Glutamatergic neuron (in vitro differentiated cells): ENCODE measurements at places on chromosomes 3 and 15. TPM values are rescaled to one million over a fixed set of nuclear protein-coding genes. Genes with fewer than 3 reads are reported as not detected.
A peak's percentile ranks its signal among the peaks of the same experiment; 100 is the strongest.

GRCh38 chr15:36644191-36644896 lies 64.9 kb downstream of the CDIN1 start:
- no peak for DNase-seq
- peaks cover 5% of the 10 kb centered on the region for H3K4me1 ChIP-seq
- no peaks in the 10 kb centered on the region for H3K36me3 ChIP-seq

GRCh38 chr3:4061783-4062360 lies 241.3 kb upstream of the SETMAR start:
- H3K4me1 ChIP-seq: no peaks in the 10 kb centered on the region
- H3K36me3 ChIP-seq: no peaks in the 10 kb centered on the region
- peaks cover 2% of the 10 kb centered on the region for H3K27me3 ChIP-seq
- no peak for DNase-seq
- H3K27ac ChIP-seq: no peak overlapping the region

GRCh38 chr3:23811185-23811527 lies 5.4 kb downstream of the UBE2E1 start:
- peaks cover 8% of the 10 kb centered on the region for H3K27me3 ChIP-seq
- peak overlapping the region; percentile 93 for H3K4me3 ChIP-seq
- H3K27ac ChIP-seq: peak overlapping the region; percentile 81
- H3K36me3 ChIP-seq: peaks cover 5% of the 10 kb centered on the region
- peaks cover 18% of the 10 kb centered on the region for H3K4me1 ChIP-seq
- DNase-seq: no peak

GRCh38 chr3:47362701-47363100 lies 18.1 kb upstream of the PTPN23 start:
- H3K4me1 ChIP-seq: no peaks in the 10 kb centered on the region
- peaks cover 9% of the 10 kb centered on the region for H3K36me3 ChIP-seq

GRCh38 chr15:49154799-49155109 lies 645 bp downstream of the COPS2 start:
- H3K4me1 ChIP-seq: peaks cover 13% of the 10 kb centered on the region
- DNase-seq: no peak
- peak overlapping the region; percentile 97 for H3K4me3 ChIP-seq
- peak overlapping the region; percentile 97 for H3K27ac ChIP-seq

- no peak overlapping the region for H3K4me3 ChIP-seq
- H3K27ac ChIP-seq: no peak overlapping the region
- H3K36me3 ChIP-seq: no peaks in the 10 kb centered on the region
These were observed 68.2 kb upstream of the GSK3B start for GRCh38 chr3:120162400-120162799.

DNA sequence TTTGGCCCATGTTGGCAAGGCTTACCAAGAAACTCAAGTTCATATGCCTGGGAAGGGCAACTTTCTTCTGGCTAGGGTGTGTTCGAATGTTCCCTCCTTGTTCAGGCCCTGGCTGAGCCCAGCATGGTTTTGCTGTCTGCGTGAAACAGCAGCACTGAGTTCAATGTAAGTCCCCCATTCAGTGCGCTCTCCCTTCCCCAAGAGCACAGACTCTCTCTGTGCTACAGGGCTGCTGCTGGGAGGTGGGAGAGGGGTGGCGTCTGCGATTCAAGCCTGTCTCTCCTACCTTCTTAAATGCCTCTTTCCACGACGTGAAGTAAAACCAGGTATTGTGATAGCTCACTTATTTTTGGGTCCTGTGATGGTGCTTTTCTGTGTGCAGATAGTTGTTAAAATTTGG lies 289.3 kb upstream of the GOLIM4 start:
- DNase-seq: no peak
- peaks cover 4% of the 10 kb centered on the region for H3K27me3 ChIP-seq
- peaks cover 6% of the 10 kb centered on the region for H3K4me1 ChIP-seq
- H3K4me3 ChIP-seq: no peak overlapping the region
- H3K27ac ChIP-seq: no peak overlapping the region

- peaks cover 6% of the 10 kb centered on the region for H3K27me3 ChIP-seq
- H3K4me1 ChIP-seq: peaks cover 43% of the 10 kb centered on the region
- H3K36me3 ChIP-seq: no peaks in the 10 kb centered on the region
These were observed 37.2 kb downstream of the MGLL start for GRCh38 chr3:127784865-127785710.

- H3K36me3 ChIP-seq: no peaks in the 10 kb centered on the region
- H3K27ac ChIP-seq: no peak overlapping the region
- H3K4me3 ChIP-seq: no peak overlapping the region
- DNase-seq: no peak
These were observed 60.5 kb downstream of the COL8A1 start for GRCh38 chr3:99698932-99699331.

DNA sequence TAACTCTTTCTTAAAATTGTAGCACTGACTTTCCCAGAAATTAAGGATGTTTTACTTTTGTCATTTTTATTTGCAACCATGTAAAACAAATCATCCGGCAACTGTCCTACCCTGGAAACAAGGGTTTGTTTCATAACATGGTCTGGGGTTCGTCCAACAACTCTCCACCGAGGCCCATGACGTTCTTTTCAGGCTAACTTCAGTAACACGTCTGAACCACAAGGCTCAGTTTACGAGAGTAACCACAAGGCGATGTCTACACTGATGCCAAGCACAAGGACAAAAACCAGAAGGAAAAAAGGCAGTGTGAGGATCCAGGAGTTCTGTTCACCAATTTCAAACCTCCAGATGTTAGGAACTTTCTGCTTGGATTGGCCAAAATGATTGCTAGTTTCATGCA lies 546.1 kb downstream of the NTRK3 start:
- DNase-seq: no peak
- peaks cover 15% of the 10 kb centered on the region for H3K4me1 ChIP-seq
- no peaks in the 10 kb centered on the region for H3K27me3 ChIP-seq
- H3K4me3 ChIP-seq: no peak overlapping the region
- H3K27ac ChIP-seq: no peak overlapping the region

GRCh38 chr3:126816986-126817777 lies 113.1 kb downstream of the CHCHD6 start:
- H3K4me1 ChIP-seq: peaks cover 23% of the 10 kb centered on the region
- H3K36me3 ChIP-seq: peaks cover 6% of the 10 kb centered on the region
- no peak for DNase-seq
- H3K4me3 ChIP-seq: no peak overlapping the region
- no peak overlapping the region for H3K27ac ChIP-seq

- no peak overlapping the region for H3K4me3 ChIP-seq
- H3K27me3 ChIP-seq: peaks cover 6% of the 10 kb centered on the region
- H3K4me1 ChIP-seq: peaks cover 2% of the 10 kb centered on the region
- no peaks in the 10 kb centered on the region for H3K36me3 ChIP-seq
These were observed 38.4 kb upstream of the SLC6A11 start for GRCh38 chr3:10777627-10778026.

- peak overlapping the region; percentile 96 for H3K27ac ChIP-seq
- peaks cover 18% of the 10 kb centered on the region for H3K4me1 ChIP-seq
- no peaks in the 10 kb centered on the region for H3K36me3 ChIP-seq
- peak overlapping the region; percentile 91 for H3K4me3 ChIP-seq
- H3K27me3 ChIP-seq: peaks cover 12% of the 10 kb centered on the region
These were observed 72.7 kb upstream of the MAP4 start for GRCh38 chr3:48088749-48089466.

DNA sequence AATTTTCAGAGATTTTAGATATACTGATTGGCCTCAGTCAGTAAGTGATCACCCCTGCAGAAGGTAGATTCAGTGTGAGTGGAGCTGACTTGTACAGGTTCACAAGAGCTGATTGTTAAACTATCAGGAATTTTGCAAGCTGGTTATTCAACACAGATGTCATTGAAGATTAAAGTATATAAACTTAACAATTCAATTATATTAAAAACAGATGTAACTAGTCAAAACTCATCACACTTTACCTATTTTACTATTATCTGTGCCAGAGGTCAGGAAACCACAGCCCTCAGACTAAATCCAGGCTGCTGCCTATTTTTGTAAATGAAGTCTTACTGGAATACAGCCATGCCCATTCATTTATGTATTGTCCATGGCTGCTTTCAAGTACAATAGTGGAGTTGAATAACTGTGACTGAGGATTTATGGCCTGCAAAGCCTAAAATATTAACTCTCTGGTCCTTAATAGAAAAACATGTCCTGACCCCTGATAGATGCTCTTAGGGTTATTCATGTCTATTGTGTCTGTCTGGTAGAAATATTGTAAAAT lies 429.3 kb upstream of the PDZRN3 start:
- H3K27ac ChIP-seq: no peak overlapping the region
- no peaks in the 10 kb centered on the region for H3K27me3 ChIP-seq
- H3K4me3 ChIP-seq: no peak overlapping the region
- no peaks in the 10 kb centered on the region for H3K4me1 ChIP-seq

DNA sequence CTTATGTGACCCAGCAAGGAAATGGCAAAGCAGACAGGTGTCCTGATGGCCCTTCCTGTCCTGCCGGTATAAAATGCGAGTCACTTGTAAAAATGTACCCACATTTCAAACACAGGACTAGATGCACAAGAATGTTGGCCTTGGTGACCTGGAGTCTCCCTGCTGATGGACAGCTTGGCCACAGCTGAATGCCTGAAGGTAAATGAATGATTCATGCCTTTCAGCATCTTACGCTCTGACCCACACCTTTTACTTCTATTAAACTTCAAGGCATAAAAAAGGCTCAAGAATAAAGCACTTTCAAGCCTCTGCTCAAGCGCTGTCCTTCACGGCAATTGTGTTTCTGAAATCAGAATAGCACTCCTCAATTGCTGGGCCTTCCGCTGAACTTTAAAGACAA lies 228.0 kb upstream of the SLCO3A1 start:
- no peak overlapping the region for H3K4me3 ChIP-seq
- H3K27ac ChIP-seq: no peak overlapping the region
- DNase-seq: no peak
- no peaks in the 10 kb centered on the region for H3K27me3 ChIP-seq
- H3K36me3 ChIP-seq: no peaks in the 10 kb centered on the region

Gene GPR149
- total RNA-seq: 0.25 TPM

Gene ROPN1B
- not detected for total RNA-seq

Gene PDIA3
- 222 TPM for total RNA-seq

Gene LIPC
- not detected for total RNA-seq
